ENCODE measurements at places on chromosomes 5 and 9.

- no peak for DNase-seq
These were observed 47.8 kb upstream of the KLF9 start for GRCh38 chr9:70462300-70462699.

- no peak for DNase-seq
These were observed 48.1 kb downstream of the SPATA31C2 start for GRCh38 chr9:88090151-88090581.

GRCh38 chr5:33240558-33240957 is 200.2 kb upstream of the TARS1 start:
- no peak for DNase-seq

DNA sequence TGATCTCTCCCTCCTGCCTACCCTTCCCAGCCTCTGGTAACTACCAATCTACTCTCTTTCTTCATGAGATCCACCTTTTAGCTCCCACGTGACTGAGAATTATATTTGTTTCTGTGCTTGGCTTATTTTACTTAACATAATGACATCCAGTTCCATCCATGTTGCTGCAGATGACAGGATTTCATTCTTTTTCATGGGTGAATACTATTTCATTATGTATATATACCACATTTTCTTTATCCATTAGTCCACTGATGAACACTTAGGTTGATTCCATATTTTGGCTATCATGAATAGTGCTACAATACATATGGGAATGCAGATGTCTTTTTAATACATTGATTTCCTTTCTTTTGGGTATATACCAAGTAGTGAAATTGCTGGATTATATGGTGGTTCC is 35.5 kb upstream of the ZNF366 start:
- no peak for DNase-seq

- no peak for DNase-seq
These were observed 4.1 kb downstream of the PAX5 start for GRCh38 chr9:37029776-37030610.

All from spinal cord (tissue), 10 donors.